Mammary epithelial cell (primary cell): ENCODE measurements at places on chromosomes 1 and 21. TPM values are rescaled to one million over a fixed set of nuclear protein-coding genes. Genes with fewer than 3 reads are reported as not detected.

Gene FOXD2
- total RNA-seq, result 0.50 TPM

Gene ABCG1
- 6.3 TPM for total RNA-seq

Gene RHD
- not detected in 2 replicates for total RNA-seq

Gene MROH9
- not detected for total RNA-seq

Gene OR13G1
- not detected for total RNA-seq

Gene DMRTA2
- not detected in 2 replicates for total RNA-seq

Gene OR14I1
- total RNA-seq, result not detected

Gene SPOCD1
- 13.5 and 14.3 TPM in 2 replicates for total RNA-seq

Gene NUF2
- 0.33 TPM for total RNA-seq

Gene B3GALT5
- total RNA-seq, result not detected in 2 replicates
